NCI-H2029 (cell line): ENCODE measurements at places on chromosomes 3 and 15.
A peak's percentile ranks its signal among the peaks of the same experiment; 100 is the strongest.

GRCh38 chr3:146732325-146732724 is 127.2 kb upstream of the PLSCR5 start:
- DNase-seq: no peak

DNA sequence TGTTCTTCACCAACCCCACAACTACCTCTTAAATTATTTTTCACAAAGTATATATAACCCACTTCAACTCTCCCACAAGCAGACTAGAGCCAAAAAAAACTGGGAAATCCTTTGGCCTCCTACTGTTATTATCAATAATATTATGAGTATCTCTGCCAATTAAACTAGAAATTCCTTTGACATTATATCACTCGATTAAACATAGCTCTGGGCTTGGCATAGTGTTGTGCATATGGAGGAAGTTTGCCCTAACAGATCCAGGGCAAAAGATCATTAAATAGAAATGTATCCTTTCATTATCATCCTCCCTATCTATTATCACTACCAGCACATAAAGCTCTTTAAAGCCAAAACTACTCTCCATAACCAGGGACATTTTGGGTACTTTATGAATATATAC is 74.9 kb downstream of the OSBPL10 start:
- no peak for DNase-seq

DNA sequence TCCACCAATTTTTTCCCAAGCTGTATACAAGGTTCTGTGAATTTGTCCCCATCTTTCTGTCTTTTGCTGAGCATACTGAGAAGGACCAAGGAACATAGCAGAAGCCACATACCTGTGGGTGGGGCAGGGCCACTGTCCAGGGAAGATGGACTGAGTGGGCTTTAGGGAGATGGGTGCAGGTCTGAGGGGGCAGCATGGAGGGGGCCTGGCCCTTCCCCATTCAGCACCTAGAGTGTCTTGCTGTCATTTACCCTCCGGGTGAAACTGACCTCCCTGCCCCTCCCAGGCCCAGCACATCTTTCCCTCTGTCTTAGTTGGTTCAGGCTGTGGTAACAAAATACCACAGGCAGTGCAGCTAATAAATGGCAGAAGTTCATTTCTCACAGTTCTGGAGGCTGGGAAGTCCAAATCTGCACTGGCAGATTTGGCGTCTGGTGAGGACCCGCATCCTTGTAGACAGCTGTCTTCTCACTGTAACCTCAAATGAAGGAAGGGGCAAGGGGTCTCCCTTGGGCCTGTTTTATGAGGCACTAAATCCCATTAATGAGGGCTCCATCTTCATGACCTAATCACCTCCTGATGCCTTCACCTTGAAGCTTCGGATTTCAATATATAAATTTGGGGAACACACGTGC is 180.0 kb upstream of the SMAD3 start:
- no peak for DNase-seq

GRCh38 chr15:58908550-58909309 is 24.7 kb downstream of the SLTM start:
- no peak for DNase-seq

- no peak for DNase-seq
These were observed 5.4 kb upstream of the CYP1A1 start for GRCh38 chr15:74730619-74731316.

- DNase-seq: no peak
These were observed 4.1 kb downstream of the DET1 start for GRCh38 chr15:88542342-88542733.

GRCh38 chr3:161969867-161970266 is 473.3 kb downstream of the OTOL1 start:
- no peak for DNase-seq

DNA sequence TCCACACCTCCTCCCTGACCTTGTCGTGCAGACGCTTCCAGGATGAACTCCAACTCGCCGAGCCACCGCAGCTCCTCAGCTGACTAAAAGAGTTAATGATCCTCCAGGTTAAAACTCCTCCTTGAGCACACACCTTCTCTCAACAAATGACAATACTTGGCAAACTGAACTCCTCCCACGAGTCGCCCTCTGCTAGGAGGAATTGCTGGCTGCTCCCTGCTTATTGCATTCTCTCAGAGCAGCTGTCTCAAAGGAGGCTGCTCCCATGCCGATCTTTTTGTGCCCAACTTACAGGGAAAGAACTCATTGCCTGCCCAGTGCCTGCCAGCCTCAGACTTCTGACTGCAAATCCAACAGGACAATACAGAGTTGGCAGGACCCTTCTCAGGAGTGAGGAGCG is at the start of gene ATP13A4:
TSS of gene ATP13A4 (minus strand) at position 85 of the 400 bp plus-strand sequence. CDS start 96 bp downstream, outside the sequence.
- DNase-seq: peak; percentile 23

GRCh38 chr3:151085227-151085888 is at the start of gene MED12L:
MED12L (plus strand) TSS chr3:151085664; CDS start chr3:151086927, 1,263 bp downstream.
- DNase-seq: peak; percentile 66

- no peak for DNase-seq
These were observed 7.0 kb downstream of the PLCB2 start for GRCh38 chr15:40300771-40301170.

DNA sequence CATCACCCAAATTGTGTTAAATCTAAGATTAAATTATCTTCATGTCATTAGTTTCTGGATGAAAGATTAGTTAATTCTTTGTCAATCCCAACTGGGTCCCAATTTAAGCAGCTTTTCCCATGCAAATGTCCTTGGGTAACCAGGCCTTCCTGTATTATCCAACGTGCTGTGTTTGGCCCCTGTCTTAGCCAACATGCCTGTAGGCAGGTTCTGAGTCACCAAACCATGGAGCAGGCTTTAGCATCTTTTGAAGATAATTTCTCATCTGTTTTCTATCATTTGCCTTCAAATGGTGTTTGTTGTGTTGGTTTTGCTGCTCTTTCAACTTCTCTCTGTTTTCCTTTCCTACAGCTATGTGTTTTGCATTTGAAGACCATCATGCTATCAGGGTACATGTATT is 216.2 kb downstream of the ITPR1 start:
- DNase-seq: no peak

DNA sequence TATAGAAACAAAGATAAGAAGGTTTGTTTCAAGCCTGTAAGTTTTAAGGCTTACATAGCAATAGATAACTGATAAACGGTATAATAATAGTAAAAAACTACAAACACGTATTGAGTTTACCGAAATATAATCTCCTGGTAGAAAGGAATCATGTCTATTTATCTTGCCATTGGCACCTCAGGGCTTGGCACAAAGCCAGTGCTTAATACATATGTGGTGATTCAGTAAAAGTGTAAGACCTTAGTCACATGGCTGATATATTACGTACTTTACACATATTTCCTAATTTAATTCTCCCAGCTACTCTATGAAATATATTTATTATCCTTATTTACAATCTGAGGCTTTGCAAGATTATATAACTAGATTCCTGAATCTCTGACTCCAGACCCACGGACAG is 32.0 kb upstream of the SLCO3A1 start:
- no peak for DNase-seq

- no peak for DNase-seq
These were observed 458.0 kb downstream of the ZNF385D start for GRCh38 chr3:21292971-21293370.

DNA sequence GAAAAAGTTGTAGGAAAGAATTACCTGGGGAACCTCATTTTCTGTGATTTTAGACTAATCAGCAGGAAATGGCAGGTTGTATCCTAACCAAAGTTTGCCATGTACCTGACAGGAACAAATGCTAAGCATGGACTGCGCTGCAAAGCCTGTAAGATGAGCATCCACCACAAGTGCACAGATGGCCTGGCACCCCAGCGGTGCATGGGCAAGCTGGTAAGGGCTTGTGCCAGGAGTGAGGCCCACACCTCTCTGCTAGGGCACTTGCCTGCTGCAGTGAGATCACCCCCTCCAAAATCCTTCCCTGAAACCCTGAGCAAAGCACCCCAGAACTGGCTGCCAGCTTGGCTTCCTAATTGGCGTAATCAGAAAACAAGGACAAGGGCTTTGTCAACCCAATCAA is 102.6 kb downstream of the STAC start:
- no peak for DNase-seq

GRCh38 chr3:190514413-190515153 is 698 bp downstream of the IL1RAP start:
- DNase-seq: no peak

GRCh38 chr15:99502182-99502581 is 63.6 kb upstream of the MEF2A start:
- no peak for DNase-seq

DNA sequence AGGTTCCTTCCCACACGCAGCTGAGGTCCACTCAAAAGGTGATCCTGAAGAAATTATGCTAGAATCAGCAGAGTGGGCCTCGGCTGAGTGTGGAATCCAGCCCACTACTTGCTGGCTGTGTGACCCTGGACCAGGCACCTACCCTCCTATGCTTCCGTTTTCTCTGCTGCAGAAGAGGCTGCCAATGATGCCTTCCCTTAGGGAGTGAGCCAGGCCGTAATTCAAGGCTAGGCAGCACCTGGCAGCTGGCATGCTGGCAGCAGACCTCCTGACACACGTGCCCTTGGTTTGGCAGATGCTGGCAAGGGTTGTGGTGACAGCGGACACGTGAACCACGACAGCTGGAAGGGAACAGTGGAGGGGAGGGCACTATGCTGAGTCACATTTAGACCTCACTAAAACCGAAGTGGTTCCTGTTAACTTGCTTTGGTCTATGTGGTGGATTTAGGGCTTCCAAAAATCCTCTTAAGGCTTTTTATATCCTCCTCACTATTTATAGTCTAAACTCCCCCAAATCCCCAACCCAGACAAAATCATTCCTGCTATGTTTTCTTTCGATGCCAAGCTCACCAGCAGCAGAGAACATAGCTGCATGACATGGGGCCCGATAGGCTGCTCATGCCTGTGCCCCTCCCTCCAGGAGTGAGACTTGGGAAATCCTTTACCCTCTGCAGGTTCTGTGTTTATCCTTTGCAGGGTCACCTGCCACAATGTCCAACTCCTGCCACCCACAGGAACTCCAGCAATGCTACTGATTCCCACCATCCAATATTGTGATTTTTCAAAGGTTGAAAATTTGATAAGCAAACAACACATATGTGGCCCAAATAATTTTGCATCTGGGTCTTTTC is 10.6 kb upstream of the PCSK6 start:
- peak; percentile 68 for DNase-seq

DNA sequence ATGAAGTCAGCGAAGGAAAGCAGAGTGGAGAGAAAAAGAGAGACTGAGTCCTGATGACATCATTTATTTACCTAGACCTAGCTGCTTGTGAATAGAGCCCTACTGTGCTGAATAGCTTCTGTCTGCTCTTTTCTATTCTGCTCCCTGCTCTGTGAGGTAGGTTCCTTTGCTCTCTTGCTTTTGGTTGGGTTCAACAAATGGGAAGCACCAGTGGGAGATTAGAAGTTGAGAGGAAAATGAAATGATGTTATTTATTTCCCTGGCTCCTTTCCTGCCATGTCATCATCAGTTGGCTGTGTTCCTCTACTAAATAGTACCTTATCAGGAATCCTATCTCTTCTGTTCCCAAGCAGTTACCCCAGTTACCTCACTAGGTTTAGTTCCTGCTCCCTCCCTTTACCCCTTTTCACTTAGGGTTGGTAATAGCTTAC is 23.5 kb downstream of the DTWD1 start:
- DNase-seq: no peak

GRCh38 chr3:32323604-32324003 is 68.0 kb upstream of the CMTM7 start:
- DNase-seq: no peak

DNA sequence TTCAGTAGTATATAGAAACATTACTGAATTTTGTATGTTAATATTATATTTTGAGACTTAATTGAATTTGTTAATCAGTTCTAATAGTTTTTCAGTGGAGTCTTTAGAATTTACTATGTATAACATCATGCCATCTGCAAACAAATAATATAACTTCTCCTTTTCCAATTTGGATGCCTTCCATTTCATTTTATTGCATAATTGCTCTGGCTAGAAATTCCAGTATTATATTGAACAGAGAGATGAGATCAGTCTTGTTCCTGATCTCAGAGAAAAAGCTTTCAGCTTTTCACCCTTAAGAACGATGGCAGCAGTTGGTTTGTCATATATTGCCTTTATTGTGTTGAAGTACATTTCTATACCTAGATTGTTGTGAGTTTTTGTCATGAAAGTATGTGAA is 40.4 kb downstream of the OR4F15 start:
- no peak for DNase-seq

- no peak for DNase-seq
These were observed 110.7 kb upstream of the TMCO5A start for GRCh38 chr15:37823601-37824275.

DNA sequence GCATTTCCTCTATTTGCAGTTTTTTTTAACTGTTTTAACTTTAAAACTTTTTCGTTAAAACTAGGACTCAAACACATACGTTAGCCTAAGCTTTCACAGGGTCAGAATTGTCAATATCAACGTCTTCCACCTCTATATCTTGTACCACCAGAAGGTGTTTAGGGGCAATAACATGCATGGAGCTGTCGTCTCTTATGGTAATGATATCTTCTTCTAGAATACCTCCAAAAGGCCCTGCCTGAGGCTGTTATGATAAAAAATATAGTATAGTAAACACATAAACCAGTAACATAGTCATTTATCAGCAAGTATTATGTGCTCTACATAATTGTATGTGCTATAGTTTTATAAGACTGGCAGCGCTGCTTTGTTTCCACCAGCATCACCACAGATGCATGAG is 76.3 kb upstream of the MLF1 start:
- DNase-seq: no peak

- no peak for DNase-seq
These were observed 179.7 kb upstream of the NDN start for GRCh38 chr15:23866832-23867231.

DNA sequence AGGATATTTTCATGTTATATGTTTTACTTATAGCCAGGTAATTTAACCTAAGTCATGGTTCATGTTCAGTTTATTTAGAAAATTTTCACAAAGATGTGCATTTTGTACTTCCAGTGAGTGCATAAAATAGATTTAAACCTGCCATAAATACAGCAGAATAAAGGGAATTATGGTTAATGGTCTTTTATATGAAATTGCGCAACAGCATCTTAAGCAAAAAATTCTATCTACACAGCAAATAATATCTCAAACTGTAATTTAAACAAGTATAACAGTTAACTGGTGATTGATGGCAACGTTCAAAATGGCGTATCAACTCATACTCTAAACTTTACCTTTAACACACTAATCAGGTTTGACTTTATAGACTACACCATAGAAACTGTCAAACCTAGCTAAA is 97.6 kb downstream of the ROBO1 start:
- no peak for DNase-seq

DNA sequence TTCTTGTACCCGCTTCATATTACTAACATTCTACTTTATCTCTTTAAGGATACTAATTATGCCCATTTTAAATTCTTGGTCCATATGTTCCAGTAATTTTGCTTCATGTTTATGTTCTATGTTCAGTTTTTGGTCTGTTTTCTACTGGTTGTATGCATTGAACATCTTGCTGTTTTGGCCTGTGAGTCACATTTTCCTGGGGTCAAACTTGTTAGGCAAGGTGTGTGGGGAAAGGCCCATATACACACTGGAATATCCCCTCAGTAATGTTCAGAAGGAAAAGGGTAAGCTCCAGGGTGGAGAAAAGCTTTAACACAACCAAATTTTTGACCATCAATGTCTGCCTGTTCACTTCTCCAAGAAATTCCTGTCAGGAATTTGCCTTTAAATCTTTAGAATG is 337.7 kb downstream of the SLC9A9 start:
- DNase-seq: no peak

- no peak for DNase-seq
These were observed 14.1 kb downstream of the KLF15 start for GRCh38 chr3:126342991-126343648.

GRCh38 chr3:192079098-192079497 is 618.1 kb downstream of the PYDC2 start:
- DNase-seq: peak; percentile 94

GRCh38 chr3:193897288-193897687 is 238.7 kb upstream of the HES1 start:
- DNase-seq: no peak
